ENCODE measurements at places on chromosomes 1 and 21.

GRCh38 chr1:145944532-145944931 is 13.3 kb downstream of the LIX1L start:
- DNase-seq: no peak

DNA sequence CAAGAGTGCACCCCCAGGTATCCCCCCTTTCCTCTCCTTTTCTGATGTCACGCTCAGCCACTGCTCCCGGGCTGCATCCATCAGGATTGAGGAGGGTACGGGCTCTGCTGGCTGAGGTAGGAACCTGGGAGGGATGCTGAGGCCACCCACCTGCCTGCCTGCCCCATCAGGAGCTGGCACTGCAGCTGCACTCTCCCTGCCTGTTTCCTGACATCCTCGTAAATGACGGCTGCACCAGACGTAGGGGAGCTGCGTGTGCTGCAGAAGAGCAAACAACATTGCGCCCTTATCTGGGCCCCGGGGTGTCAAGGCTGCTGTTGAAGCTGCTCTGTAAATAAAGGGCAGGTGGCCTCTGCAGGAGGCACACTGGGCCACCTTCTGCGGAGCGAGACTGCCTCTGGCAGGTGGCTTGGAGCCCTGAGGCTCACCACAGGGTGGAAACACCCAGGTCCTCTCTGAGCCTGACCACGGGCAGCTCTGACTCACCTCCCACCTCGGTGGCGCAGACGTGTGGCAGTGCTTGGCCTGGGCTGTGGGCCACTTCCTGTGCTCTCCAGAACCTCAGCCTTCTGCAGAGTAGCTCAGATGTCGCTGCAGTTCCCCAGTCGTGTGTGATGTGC is 30.9 kb downstream of the SNAP47 start:
- DNase-seq: no peak

- DNase-seq: peak; percentile 63
Observed at GRCh38 chr1:152188673-152189591, 29.9 kb upstream of the RPTN start.

DNA sequence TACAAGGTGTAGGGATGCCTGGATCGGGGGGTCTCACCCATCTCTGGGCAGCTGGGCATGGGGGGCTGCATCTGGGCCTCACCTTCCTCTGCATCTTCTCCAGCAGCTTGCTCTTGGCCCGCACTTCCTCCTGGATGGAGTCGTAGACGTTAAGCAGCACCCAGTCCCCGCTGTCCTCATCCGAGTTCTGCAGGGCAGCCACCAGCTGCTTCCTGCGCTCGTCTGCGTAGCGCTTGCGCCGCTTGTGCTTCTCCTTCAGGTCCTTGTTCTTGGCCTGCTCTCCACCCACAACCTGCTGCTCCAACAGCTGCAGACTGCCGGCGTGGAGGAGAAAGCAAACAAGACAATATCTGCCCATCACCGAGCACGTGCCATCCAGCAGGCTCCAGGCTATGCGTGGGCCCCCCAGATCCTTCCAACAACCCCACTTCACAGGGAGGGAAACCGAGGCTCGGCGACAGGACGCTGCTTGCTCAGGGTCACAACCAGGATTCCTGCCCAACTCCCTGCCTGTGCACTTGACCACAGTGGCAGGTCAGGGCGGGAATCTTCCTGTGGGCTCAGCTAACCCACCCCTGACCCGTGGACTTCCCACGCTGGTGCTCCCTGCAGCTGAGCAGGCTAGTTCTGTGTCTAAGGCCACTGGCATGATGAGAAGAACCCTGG is 21.5 kb upstream of the DDOST start:
- no peak for DNase-seq

DNA sequence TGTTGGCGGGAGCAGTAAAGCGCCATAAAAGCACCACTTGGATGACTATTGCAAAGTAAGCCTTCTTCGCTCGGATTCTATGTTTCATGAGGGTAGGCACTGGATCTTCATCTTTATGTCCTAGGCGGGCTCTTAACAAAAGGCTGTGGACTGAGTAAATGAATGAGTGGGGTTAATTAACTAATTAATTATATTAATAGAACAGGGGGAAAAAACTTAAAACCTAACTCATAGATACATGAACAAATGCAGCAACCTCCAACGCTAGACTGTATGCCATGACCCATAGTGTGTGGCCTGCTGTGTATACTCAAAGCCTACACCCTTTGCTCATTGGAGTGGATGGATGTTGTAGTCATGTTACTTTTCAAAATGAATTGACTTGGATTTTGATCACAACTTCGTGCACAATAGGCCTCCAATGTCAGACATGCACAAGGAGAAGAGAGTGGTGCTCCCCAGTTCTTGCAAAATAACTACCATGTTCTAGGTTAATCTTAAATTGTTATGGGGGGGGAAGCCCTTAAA is 417 bp upstream of the GFI1 start:
- no peak for DNase-seq

DNA sequence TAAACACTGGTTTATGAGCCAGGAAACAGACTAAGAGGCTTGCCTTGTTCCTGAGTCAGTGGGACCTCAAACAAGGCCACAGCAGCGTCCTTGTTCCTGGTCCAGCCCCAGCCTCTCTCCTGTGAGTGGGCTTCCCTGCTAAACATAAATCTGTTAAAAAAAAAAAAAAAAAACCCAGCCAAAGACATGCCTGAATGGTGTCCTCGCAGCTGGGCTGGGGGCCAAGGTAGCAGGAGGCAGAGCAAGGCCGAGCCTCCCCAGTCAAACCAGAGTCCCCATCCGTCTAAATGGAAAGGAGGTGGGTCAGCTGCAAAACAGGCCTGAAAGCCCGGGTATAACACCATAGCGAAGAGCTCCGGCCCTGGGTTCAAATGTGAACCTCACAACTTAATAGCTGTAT is 18.1 kb upstream of the IFFO2 start:
- no peak for DNase-seq

- no peak for DNase-seq
Observed at GRCh38 chr1:43849670-43850069, 83.9 kb upstream of the ARTN start.

GRCh38 chr1:33366762-33367484 is 46.0 kb upstream of the A3GALT2 start:
- no peak for DNase-seq

DNA sequence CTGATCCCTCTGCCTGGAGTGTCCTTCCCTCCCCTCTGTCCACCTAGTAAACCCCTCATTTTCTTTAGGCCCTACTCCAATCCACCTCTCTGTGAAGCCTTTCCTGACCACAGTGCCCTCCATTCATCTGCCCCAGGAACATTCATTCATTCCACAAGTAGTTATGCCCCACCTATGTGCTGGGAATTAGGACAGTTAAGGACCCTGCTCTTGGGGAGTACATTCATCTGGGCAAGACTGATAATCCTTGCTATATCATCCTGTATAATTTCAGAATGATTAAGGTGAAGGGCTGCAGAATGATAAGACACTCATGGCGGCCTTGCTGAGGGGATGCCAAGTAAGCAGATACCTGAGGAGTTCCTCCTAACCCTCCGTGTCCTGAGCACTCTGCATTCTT is 10.3 kb upstream of the FAM20B start:
- DNase-seq: no peak

DNA sequence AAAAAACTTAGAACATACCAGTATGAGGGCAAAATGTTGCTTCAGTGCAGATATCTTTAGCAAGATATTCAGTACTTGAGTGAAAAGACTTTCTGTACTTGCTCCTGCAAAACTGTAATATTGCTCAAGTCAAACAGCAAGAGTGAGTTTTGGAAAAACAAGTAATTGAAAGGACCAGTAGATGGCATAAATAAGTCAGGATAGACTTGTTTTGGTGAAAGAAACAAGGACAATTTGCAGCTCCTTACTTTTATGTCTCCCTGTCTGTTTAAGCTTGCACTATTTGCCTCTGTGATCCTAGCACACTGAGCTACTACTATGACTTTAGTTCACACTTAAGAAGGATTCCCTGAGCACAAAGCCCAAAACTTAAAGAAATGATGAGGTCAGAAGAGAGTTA is 39.1 kb downstream of the IFI44 start:
- no peak for DNase-seq

DNA sequence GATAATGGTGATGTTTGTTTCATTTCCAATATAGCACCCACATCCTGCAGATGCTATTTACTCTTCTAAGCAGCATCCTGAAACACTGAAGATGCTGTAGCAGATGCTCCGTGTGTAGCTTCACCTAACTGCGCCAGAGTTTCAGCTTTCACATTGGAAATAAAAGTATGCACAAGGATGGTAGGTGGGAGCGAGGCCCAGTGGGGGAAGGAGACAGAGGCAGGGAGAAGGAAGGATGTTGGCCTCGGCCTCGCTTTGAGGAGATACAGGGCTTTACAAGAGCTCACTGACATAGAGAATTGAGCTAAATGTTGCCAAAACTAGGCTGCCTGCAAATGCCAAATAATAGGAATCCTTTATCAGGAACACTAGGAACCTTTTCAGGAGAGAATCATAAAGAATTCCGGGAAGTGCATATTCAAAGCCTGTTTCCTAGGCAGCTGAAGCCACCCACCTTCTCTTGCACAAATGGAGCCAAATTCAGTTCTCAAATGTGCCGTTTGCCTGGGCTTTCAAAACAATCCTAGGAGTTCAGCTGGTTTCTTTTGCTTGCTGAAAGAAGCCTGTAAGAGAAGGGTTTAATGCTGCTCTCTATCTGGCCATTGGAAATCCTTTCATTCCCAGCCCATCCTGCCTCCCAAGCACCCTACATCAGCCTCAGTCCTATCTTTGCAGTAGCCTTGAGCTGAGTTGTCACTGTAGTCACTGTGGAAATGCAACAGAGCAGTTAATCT is 135.4 kb upstream of the ATP1B1 start:
- no peak for DNase-seq

- no peak for DNase-seq
Observed at GRCh38 chr1:159991513-159991912, 37.5 kb upstream of the SLAMF9 start.

- DNase-seq: no peak
Observed at GRCh38 chr1:72635719-72636118, 353.4 kb upstream of the NEGR1 start.

DNA sequence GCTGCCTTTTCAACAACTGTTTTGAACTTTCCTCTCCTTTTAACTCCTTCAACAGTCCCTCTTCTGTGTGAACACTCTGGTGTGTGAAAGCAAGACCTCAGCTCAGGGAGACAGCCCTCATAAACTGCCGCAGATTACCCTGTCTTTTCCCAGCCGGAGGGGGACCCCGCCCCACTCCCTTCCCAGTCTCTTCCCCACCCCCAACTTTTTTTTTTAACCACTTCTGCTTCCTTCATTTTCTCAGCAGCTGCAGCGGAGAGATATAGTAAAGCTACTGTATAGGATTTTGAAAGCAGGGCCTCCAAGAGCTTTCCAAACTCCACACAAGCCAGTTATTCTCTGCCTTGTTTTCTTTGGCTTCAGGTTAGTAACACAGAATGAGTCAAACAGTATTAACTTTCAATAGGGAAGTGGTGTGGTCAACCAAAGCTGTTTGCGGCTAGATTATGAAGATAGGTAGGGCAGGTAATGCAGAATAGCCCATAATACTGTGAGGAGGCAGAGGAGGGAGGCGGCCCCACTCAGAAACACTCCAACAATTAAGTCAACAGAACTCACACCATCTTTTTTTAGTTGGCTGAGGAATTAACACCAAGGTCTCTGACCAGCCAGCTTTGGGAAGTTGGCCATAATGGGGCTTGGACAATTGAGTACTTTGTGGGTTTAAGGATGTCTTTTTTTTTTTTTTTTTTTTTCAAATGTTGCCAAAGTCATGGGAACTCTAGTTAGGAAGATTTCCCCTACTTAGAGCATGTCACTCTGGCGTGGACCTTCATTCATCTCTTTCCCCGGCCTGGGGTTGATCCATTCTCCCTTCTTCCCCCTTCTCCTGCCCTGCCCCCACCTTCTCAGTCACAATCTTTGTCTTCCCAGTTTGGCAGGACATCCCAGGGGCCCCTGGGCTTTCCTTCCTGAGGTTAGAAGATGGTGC is 177.0 kb downstream of the CLIC6 start:
- DNase-seq: no peak

DNA sequence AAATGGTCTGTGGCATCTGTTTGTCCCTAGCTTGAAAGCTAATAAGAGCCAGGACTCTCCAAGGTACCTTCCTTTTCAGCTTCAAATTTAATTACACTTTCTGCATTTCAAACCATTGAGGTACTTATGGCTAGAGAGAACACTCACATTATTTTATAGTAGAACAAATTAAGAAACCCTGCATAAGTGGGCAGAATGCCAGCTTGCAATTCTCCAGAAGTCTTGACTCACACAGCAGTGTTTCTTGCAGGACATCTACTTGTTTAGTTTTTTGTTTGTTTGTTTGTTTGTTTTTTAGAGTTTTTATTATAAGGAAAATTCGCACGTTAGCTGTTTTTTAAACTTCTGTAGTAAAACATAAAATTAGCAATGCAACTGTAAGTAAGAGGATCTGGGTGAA is 397.2 kb downstream of the NEGR1 start:
- peak; percentile 12 for DNase-seq

DNA sequence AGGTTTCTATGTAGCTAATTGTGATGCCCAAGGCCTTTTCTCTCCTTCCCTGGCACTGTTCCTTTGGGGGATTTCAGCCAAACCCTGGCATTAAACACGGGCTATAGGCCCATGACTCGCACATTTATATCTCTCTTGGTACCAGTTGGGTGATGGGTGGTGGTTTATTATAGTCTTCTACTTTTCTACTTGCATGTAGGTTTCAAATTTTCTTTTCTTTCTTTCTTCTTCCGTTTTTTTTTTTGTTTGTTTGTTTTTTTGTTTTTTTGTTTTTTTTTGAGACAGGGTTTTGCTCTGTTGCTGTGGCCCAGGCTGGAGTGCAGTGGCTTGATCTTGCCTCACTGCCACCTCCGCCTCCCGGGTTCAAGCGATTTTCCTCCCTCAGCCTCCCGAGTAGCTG is 1.1 kb downstream of the IL10RB start:
- DNase-seq: no peak

DNA sequence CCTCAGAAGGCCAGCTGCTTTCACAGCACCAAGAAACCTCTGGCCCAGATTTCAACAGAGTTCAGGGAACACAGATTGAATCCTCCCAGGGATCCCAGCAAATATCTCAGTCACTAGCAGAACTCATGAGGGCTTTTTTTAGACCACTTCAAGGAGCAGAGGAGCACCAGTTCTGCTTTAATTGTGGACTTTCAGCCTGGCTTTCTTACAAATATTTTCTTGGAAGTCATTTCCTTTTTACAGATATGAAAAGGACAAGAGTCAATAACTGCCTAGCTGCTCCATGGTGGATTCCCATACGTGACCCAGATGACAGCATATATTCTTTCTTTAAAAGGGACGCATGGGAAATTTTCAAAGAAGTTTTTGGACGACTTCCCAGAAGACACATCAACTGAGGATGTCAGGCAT is 6.4 kb upstream of the LRRC8B start:
- DNase-seq: no peak

GRCh38 chr21:37514038-37514667 is 147.6 kb downstream of the DYRK1A start:
- DNase-seq: no peak

Data from NCI-H1930 (cell line).